AG08395 (cell line): ENCODE measurements at places on chromosomes 3 and 15.

- DNase-seq = no peak
These were observed 30.7 kb downstream of the NBEAL2 start for GRCh38 chr3:47010111-47010712.

- no peak for DNase-seq
These were observed 153.1 kb upstream of the DPH6 start for GRCh38 chr15:35698966-35699575.

DNA sequence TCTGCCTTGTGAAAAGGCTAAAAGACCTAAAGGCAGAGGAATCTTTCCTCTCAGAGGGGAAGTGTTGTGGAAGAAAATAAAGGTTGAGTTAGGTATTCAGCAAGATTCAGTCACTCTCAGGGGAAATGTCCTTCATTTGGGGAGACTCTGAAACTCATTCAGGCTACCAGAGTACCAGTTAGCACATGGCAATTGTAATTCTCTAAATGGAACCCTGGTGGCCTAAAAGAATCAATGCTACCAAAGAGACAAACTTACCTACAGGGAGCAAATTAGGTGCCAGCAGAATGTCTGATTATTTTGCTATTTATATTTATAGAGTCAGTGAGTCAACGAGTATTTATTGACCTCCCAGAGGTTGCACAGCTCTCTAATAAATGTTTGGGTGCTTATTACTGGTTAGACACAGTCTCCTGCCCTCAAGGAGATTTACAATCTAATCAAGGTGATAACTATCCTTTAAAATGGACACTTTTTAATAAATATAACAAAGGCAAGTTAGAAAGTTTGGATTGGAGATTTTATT lies 33.9 kb upstream of the CDIN1 start:
- DNase-seq = no peak

- DNase-seq = no peak
These were observed 10.9 kb downstream of the EID1 start for GRCh38 chr15:48888836-48889235.

GRCh38 chr15:64703632-64703959 lies 71.8 kb downstream of the RBPMS2 start:
- DNase-seq = no peak
